ENCODE measurements at places on chromosomes 6 and 20.

DNA sequence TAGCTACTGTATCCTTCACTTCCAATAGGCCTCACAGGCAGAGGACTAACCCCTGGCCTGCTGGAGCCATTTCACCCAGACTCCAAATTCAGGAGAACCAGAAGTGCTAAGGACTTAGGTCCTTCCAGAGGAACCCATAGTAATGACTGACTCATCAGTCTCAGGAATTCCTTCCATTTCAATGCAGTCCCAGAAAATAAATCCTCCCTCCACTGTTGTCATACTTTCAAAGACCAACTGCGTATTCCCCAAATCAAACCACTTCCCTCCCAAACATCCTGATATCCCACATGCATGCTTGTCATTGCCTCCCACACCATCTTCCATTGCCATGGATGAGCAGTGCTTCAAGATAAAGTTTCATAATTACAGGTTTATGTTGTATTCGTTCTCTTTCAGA is 31.8 kb upstream of the NT5E start:
- no peak for DNase-seq

- DNase-seq, result no peak
Measured at GRCh38 chr6:108323710-108324466, 29.0 kb downstream of the AFG1L start.

DNA sequence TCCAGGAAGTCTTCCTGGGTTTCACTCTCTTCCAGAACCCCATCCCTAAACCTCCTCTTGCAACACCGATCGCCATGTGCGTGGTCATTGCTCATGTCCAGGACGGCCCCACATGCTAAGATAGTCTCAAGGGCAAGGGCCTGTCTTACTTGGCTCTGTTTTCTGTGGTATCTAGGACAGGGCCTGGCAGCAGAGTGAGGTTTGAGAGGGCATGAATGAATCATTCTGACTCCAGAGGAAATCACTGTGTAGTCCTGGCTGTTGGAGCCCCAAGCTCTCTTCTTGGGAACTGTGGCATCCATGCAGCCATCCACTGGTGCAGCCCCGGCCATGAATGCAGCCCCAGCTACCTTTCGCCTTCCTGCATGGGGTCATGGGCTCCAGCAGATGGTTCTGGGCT is 12.4 kb downstream of the SIRPA start:
- DNase-seq, result no peak

DNA sequence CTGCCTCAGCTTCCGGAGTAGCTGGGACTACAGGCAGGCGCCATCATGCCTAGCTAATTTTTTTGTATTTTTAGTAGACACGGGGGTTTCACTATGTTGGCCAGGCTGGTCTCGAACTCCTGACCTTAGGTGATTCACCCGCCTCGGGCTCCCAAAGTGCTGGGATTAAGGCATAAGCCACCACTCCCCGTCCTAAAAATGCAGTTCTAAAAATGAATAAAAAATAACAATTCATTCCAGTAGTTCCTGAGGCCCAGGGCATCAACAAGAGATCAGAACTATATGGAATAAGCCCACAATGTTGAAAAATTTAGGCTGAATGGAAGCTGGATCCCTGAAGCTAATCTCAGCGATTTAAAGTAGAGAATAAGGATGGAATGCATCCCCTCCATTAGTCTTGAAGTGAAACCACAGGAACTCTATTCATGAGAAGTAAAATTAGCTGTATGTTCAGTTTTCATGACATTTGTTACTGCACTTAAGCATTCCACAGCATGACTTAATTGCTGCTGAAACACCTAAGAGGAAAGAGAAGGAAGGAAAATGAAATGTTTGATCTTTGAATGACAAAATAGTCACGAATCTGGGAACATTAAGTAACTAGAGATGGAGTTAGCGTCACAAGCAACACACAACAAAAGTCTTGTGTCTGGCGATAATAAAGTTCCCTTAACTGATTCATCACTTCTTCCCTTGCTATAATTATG is 80.4 kb upstream of the RIPOR2 start:
- no peak for DNase-seq

- peak; percentile 53 for DNase-seq
Measured at GRCh38 chr6:43143235-43144128, 27.6 kb upstream of the SRF start.

- no peak for DNase-seq
Measured at GRCh38 chr6:167481307-167481926, 156.5 kb downstream of the TTLL2 start.

DNA sequence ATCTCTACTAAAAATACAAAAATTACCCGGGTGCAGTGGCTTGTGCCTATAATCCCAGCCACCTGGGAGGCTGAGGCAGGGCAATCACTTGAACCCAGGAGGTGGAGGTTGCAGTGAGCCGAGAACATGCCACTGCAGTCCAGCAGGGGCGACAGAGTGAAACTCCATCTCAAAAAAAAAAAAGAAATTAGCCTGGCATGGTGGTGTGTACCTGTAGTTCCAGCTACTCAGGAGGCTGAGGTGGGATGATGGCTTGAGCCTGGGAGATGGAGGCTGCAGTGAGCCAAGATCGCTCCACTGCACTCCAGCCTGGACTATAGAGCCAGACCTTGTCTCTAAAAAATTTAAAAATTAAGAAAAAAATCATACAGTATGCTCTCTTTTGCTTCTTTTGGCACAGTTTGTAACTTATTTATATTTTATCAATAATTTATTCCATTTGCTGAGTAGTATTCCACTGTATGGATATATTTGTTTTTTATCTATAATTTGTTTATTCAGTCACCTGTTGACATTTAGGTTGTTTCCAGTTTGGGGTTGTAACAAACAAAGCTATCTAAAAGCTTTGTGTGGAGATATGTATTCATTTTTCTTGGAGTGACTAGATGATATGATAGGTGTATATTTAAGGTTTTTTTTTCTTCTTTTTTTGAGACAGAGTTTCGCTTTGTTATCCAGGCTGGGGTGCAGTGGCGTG is 8.0 kb upstream of the MYBL2 start:
- no peak for DNase-seq

- DNase-seq, result no peak
Measured at GRCh38 chr6:12113190-12113577, 101.1 kb downstream of the HIVEP1 start.

GRCh38 chr6:24766680-24767462 is 7.9 kb upstream of the GMNN start:
- no peak for DNase-seq

DNA sequence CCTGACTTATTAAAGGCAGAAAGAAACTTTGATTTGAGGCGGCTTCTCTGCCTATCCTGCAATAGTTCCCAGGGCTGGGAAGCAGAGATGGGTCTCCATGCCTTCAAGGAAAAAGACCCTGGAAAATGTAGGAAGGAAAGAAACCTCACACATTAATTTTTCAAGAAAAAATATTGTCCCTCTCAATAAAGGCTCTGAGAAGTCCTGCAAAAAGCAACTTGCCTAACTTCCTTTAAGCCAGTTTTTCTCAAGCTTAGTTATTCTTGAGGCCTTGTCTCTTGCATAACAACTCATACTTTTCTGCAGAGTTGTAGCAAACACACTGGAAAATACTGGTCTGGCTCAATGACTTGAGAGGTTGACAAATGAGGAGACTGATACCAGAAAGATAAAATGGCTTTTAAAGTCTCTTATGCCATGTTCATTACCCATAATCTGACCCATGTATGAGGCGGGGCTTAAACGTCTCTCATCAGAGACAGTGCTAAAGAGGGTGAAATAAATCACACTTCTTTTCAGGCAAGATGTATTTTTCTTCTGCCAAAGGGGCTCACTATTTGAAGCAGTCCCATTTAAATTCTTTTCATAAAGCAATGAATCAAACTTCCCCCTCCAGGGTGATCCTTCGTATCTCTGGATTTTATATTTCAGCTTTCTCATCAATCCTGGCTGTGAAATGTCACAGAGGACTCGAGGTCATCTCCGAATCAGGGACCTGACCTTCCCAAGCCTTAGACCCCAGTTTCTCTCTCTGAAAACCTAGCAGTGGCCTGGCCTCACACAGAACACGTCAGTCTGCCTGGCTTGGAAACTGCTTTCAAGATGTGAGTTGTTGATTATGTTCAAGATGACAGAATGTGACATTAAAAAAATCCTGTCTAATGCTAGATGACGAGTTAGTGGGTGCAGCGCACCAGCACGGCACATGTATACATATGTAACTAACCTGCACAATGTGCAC is 82.3 kb upstream of the KCNG1 start:
- DNase-seq, result no peak

DNA sequence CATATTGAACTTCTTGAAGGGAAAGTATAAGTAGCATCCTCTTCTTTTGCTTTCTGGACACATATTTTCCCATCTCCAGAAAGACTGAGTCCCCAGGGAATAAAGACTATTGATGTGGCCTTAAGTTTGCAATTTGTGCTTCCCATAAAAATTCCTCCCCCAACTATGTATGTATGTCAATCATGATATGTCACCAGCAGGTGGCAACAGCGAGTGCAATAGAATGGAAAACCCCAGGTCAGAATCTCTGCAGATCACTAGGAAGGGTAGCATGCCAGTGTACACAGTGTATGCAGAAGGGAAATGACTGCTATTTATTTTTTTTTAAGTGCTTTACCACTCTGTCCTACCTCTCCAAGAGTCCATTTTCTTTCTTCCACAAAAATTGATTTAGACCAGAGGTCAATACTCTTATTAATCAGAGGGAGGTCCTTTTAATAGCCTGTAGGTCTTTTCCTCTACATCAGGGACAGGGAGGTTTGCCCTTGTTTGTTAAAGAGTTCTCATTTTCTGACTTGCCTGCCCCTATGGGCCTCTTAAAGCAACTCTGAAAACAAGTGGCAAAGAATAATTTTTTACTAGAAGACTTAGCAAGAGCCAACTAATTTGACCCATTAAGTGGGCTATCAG is 61.4 kb downstream of the BMP2 start:
- no peak for DNase-seq

DNA sequence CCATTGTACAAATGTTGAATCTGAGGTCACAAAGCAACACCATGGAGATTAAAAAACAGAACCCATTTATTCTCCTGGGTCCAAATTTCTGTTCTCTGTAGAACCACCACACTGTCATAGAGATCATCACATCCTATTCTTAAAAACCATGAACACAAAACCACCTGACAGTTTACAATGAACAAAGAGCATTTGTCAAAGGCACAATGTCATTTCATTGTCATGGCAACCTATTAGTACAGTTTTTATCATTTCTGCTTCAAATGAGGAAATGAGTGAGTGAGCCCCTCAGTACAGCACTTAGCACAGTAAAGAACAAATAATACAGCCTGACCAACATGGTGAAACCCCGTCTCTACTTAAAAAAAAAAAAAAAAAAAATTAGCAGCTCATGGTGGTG is 23.1 kb upstream of the LAMP5 start:
- no peak for DNase-seq

DNA sequence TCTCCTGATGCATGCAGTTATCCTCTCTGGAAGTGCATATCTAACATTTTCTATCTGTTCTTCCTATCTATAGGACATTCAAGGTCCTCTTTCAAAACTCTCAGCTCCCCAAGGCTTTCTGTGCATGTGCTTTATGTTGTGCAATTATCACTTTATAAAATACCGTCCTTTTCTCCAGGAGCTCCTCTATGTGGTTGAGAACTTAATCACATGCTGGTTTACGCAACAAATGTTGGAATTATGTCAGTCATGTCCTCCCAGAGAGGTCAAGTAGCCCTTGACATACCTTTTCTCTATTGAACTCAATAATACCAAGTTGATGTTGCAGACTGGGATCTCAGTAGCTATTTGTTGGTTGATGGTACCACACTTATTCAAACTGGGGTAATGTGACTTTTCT is 388.4 kb downstream of the BTBD3 start:
- DNase-seq, result no peak

DNA sequence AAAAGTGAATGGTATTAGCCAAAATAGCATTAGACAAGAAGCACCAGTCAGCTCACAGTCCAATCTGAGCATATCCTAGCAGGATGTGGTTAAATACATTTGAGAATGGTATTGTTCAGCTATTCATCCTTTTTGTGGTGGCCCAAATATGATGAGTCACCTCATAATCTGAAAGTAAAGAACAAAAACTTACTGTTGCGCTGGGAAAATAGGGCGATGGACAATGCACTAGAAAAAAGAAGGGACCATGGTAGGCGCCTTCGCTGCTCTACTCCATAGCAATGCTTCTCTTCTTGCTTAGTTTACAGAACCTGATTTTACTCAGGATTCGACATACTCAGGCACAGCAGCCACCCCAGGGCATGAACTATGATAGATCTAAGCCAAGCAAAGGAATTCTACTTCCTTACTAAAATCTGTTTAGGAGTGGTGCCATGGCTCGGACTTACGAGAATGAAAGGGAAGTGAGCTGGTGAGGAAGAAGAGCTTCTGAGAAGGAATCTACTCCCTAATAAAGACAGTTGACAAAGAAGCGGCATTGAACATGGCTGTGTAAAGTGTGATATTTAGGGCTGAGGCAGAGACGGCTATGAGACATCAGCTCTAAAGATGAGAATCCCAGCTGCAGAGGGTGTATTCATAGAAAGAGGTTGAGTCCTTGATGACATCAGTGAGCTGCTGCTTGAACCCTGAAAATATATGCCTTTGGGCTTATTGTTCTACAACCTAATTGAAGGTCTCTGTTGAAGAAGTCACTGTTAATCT is 16.6 kb upstream of the FBXO9 start:
- no peak for DNase-seq

- no peak for DNase-seq
Measured at GRCh38 chr6:49570474-49571079, 20.1 kb downstream of the C6orf141 start.

GRCh38 chr6:164415832-164416563 is 893.4 kb downstream of the C6orf118 start:
- DNase-seq, result no peak

- DNase-seq, result no peak
Measured at GRCh38 chr6:38307740-38308139, 332.0 kb downstream of the BTBD9 start.

- DNase-seq, result no peak
Measured at GRCh38 chr6:11762794-11763459, 15.7 kb downstream of the ADTRP start.

- no peak for DNase-seq
Measured at GRCh38 chr6:63764318-63764916, 128.8 kb downstream of the PHF3 start.

GRCh38 chr6:6474170-6474920 is 114.2 kb upstream of the LY86 start:
- DNase-seq, result no peak

DNA sequence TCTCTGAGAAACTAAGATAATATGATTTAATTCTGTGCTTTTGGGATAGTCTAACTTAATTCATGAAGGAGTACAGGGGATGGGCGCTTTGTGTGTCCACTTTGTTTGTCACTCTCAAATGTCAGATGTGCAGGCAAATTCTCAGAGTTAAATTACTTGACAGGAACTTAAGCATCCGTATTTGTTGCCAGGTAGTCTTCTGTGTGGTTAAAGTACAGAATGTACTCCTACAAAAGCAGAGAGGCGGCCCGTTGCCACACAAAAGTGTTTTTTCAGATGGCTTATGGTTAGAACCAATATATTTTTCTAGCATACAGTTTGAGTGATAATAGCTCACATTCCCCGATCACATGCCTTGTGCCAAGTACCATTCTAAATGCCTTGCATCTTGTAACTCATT is 234.4 kb downstream of the LAMA2 start:
- DNase-seq, result no peak

GRCh38 chr6:2344319-2344905 is 99.0 kb upstream of the GMDS start:
- DNase-seq, result no peak

- DNase-seq, result peak; percentile 29
Measured at GRCh38 chr20:46040902-46041535, 12.0 kb downstream of the SLC12A5 start.

- no peak for DNase-seq
Measured at GRCh38 chr6:168416531-168416930, 24.5 kb upstream of the SMOC2 start.

- DNase-seq, result no peak
Measured at GRCh38 chr6:125940247-125941041, 16.1 kb upstream of the HINT3 start.

GRCh38 chr20:50501972-50502745 is 8.0 kb upstream of the PTPN1 start:
- no peak for DNase-seq
